ENCODE measurements at places on chromosomes 2 and 18.

- peak; percentile 88 for DNase-seq
These were observed 19.4 kb downstream of the CENPA start for GRCh38 chr2:26805241-26805676.

GRCh38 chr2:43051338-43051737, 175.1 kb downstream of the ZFP36L2 start:
- DNase-seq, result peak; percentile 70

DNA sequence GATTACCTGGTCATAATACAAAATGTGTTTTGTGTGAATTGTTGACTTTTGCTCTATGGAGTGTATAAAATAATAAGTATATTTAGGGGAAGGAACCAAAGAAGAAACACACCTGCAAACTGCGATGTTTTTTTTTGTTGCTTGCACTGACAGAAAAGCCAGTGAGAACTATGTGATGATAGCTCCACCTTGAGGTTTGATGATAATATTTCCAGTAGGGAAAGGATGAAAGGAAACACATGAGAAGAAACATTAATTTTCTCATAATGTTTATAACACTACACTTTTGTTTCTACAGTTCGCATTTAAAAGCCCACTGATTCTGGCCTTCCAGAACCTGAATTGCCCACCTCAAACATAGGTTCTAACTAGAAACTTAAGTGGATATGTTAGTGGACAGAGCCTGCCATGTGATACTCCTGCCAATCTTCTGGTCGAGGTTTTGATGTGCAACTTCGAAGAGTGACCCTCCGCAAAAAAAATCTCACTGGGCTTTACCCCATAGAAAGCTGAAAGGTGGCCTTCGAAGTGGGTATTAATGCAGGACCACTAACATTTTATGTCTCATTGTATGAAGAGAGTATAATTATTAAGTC, 476.4 kb upstream of the SPHKAP start:
- peak; percentile 13 for DNase-seq

GRCh38 chr2:206311026-206311425, 36.6 kb downstream of the ZDBF2 start:
- DNase-seq, result no peak

- DNase-seq, result no peak
These were observed 215.1 kb upstream of the KLHL29 start for GRCh38 chr2:23169896-23170295.

GRCh38 chr2:169945515-169945914, 118.3 kb downstream of the UBR3 start:
- no peak for DNase-seq

DNA sequence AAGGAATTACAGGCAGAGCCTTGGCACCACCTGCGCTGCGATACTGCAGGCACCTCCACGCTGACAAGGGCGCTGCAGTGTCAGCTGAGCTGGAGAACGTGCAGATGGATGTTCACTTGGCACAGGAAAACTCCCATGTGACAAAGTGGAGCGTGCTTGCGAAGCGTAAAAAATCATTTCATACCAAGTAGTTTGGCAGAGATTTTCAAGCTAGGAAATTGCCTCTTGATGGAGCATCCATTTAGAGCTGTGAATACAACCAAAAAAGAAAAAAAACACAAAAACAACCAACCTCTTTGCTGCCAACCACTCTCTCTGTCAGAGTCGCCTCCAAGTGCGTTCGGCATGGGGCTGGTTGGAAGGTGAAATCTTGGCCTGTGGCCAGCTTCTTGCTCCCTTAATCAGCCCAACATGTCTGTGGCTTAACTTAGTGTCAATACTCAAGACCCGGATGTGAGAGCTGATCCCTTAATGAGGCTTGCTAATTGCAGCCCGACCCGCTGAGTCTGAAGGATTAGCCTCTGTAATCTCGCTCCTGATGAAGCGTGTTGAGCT, 38.1 kb downstream of the ACOXL start:
- no peak for DNase-seq

DNA sequence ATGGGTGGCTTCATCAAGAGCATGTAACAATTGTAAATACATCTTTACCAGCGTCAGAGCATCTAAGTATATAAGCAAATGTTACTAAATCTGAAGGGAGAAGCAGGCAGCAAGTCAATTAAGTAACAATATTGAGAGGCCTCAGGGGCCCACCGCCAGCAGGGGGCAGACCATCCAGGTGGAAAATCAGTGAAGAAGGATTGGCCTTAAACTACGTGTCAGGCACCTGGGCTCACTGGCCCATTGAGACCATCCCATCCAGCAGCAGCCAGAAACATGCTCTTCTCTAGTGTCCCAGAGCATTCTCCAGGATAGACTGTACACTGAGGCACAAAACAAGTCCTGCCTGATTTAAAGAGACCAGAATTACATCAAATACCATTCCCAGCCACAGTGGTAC, 96.2 kb upstream of the SNTG2 start:
- DNase-seq, result no peak

GRCh38 chr2:104858006-104858978, 4.4 kb downstream of the POU3F3 start:
- no peak for DNase-seq

DNA sequence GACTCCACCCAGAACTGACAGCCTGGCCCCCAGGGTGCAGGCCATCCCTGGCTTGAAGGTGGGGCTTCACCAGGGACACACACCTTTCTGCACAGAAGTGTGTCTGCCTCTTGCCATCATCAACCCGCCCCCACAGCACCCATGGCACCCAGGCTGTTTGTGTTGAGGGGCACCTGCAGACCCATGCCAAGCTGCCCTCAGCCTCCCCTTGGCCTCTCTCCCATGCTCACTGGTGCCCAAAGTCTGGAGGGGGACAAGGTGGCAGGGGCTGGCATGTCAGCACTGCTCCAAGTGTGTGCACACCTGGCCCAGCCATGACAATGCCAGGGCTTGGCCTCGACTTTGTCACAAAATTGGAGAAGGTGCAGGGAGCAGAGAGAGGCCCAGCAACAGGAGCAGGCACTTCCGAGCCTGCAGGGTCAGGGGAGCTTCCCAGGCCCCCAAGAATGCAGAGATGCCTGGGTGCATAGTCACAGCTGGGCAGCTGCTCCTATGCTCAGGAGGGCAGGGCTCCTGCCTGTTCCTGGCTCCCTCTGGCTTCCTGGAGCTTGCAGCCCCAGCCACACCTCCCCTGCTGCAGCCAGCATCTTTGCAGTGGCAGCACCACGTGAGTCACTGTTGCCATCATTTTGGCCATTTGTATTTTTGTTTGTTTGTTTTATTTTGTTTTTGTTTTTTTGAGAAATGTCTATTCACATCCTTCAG, 280.6 kb upstream of the UBE2E3 start:
- DNase-seq, result no peak

GRCh38 chr2:127218812-127219170, 1.3 kb downstream of the CYP27C1 start:
- DNase-seq, result no peak

DNA sequence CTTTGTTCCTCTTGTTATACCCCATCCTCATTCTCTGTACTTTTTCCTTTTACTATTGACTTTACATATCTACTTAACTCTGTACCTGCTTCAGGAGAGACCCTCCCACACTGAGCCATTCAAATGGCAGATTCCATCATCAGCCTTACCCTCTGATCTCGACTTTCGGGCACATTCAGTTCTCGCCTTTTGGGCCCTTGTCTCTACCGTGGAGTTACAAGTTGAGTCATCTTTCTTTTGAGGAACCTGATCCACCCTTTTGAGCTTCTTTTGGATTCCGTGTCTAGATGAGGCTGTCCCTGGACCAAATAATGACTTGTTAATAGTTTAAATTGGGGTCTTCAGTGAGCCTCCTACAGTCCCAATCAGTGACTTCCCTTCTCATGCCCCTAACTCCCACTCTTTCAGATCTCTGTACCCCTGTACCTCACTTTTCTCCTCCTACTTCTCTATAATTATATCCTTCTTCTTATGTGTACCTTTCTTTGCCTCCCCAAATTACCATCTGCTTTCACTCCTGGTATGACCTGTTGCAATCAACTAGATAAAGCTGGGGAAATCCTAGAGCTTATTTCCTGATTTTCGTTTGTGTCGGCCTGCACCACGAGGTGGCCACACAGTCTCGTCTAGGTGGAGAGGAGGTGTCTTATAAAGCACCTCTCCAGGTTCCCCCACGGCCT, 17.2 kb downstream of the SP110 start:
- DNase-seq, result no peak

- DNase-seq, result no peak
These were observed 198.7 kb downstream of the BCL11A start for GRCh38 chr2:60354713-60355112.

DNA sequence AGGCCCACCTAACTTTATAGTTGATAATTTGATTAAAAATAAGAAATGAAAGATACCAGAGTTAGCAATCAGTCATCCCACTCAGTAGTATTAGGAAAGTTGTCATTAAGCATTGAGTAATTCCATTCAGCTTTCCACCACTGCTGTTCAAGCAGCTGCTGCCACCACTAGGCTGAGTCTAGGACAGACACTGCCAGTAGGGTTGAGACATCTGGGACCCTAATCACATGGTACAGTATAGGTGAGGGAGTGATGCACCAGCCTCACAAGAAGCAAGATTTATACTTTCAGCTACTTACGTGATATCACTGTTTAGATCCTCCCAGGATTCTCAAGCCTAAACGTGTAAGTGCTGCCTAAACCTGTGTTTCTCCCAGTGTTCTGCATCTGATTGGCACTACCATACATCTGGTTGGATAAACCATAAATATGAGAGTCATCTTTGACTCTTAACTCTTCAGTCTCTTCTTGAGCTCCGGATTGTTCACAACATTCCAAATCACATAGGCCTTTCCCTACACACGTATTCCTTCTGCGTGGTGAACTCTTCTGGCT, 3.2 kb downstream of the UBXN4 start:
- peak; percentile 56 for DNase-seq

GRCh38 chr2:239769554-239770245, 255.4 kb downstream of the NDUFA10 start:
- no peak for DNase-seq

DNA sequence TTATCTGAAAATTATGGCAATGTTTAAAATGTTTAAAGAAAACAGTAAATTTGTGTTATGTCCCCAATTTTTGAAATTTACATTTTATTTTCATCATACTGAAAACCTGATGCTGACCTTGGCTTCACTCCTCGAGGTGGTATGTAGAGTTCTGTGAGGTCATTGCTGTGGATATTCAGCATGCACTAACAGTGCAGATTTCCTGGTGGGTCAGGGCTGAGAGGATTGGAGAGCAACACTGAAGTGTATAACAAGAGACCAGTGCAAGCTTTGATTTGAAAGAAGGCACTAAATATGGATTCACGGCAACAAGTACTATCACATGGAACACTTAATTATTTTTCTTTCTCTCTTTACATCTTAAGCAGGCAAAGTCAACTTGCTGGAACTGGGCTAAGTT, 134.1 kb downstream of the SLC8A1 start:
- no peak for DNase-seq

- DNase-seq, result no peak
These were observed 31.4 kb upstream of the KCNG2 start for GRCh38 chr18:79766308-79766707.

GRCh38 chr2:105791229-105791628, 46.5 kb downstream of the NCK2 start:
- DNase-seq, result no peak

DNA sequence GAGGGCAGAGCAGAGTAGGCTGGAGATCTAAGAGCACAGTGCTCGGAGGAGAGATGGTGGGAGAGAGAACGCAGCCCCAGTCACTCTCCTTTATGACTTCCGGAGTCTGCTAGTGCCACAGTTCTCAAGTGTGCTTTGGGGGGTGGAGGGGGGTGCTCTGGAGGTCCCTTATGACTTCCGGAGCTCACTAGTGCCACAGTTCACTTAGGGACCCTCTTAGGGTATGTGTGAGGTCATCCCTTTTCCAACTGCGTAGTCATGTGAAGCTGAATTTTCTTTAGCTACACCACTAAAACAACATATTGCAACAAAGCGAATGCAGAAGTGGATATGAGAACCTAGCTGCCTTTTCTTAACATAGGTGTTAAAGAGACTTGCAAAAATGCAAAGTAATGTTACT, 153.7 kb upstream of the KCTD1 start:
- DNase-seq, result no peak

- DNase-seq, result peak; percentile 16
These were observed 148.6 kb downstream of the WDR7 start for GRCh38 chr18:56799756-56800155.

DNA sequence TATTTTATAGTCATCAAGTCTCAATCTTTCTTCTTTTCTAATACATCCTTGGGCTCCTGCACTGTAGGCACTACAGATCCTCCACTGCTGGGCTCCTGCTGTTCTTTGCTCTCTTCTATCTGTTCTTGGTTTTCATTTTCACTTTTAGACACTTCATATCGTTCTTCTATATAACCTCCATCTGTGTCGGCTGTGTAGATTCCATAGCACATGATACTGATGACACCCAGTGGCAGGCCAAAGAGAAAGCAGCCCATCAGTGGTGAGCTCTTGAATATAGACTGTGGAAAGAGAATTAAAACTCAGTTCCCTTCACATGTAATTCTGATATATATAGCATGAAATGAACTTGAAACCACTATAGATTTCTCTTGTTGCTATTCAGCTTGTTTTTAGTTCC, 38.0 kb downstream of the TMX3 start:
- peak; percentile 42 for DNase-seq

All from mesenchymal stem cell (in vitro differentiated cells and primary cell).